ENCODE measurements at places on chromosomes 3 and 15.

- DNase-seq, result no peak
Measured at GRCh38 chr3:161549261-161549660, 52.7 kb downstream of the OTOL1 start.

DNA sequence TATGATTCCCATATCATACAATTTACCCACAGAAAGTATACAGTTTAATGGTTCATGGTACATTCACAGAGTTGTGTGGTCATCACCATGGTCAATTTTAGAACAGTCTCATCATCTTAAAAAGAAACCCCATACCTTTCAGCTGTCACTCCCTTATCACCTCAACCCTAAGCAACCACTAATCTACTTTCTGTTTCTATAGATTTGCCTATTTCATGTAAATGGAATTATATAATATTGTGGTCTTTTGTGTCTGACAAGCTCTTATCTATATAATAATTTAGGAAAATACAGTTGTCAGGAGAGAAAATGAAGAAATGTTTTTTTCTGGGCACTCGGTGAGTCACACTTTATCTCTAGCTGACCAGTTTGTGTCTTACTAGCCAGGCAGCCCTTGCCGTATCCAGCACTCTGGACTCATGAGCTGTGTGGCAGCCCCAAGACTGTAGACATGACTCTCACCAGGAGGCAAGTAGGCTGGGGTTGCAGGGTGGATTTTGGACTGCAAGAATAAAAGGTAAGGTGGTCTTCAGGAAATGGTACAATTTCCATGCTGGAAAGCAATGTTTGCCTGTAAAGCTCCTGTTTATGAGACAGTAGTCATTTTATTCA, 234.6 kb downstream of the THRB start:
- DNase-seq, result no peak

GRCh38 chr3:152595975-152596821, 238.7 kb upstream of the P2RY1 start:
- DNase-seq, result peak; percentile 68

GRCh38 chr15:101646672-101647071, 5.5 kb downstream of the TM2D3 start:
- DNase-seq, result no peak

GRCh38 chr3:52722491-52722890, 16.6 kb downstream of the SPCS1 start:
- no peak for DNase-seq

DNA sequence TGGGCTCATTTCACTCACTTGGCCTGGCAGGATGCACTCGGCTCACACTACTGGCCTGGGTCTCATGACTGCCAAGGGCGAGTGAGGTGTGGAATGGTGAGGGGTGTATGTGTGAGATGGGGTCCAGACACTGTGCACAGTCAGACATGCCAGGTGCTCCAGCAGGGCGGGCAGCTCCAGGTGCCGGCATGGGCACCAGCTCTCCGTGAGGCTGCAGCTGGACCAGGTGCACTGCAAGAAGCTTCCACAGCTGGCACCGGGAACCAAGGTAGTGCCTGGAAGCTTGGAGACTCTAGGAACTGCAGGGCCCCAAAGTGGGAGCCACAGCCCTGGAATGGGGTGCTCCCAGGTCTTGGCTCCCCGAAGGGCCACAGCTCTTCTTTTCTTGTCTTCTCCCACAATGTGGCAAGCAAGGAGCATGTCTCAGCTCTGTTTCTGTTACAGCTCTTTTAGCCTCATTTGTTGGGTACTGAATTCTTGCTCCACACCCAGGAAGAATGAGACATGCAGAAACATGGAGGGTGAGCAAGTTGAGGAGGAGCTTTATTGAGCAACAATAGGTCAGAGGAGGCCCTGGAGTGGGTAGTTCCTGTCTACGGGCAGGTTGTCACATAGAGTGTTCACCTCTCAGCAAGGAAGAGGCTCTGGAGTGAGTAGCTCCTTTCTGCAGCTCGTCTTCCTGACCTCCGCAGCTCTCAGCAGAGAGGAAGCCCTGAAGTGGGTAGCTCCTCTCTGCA, 762.8 kb downstream of the CADM2 start:
- DNase-seq, result no peak
